ENCODE measurements at places on chromosomes 16 and 17.

DNA sequence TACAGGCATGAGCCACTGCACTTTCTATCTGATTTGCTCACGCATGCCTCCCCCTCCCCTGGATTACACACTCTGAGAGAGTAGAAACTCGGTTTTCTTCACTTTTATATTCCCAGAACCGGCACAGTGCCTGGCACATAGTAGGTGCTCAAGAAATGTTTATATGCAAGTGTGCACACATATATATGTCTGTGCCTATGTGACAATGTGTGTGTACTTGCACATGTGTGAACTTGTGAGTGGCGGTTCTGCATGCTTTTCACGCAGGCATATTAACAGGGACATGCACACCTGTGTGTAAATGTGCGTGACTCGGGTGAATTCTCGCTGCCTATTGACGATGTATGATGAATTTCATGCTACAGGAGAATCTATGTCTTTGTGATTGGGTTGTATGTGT, 22.1 kb upstream of the IL21R start:
- DNase-seq, result no peak

- DNase-seq, result no peak
Measured at GRCh38 chr16:626787-627453, 3.9 kb upstream of the WFIKKN1 start.

DNA sequence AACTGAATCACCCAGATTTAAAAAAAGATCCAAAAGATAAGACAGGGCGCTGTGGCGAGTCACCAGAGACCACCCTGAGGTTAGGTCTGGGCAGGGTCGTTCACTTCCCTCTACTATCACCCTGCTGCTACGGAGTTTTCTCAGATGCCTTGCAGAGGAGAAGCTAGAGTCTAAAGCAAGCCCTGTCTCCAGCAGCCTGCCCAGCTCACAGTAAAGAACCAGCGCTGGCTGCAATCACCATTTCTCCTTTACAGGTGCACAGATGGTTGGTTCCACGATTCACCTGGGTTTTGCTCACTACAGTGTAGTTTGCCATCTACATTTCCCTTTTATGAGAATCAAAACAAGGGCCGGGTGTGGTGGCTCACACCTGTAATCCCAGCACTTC, 71.3 kb downstream of the SRCIN1 start:
- DNase-seq, result no peak

DNA sequence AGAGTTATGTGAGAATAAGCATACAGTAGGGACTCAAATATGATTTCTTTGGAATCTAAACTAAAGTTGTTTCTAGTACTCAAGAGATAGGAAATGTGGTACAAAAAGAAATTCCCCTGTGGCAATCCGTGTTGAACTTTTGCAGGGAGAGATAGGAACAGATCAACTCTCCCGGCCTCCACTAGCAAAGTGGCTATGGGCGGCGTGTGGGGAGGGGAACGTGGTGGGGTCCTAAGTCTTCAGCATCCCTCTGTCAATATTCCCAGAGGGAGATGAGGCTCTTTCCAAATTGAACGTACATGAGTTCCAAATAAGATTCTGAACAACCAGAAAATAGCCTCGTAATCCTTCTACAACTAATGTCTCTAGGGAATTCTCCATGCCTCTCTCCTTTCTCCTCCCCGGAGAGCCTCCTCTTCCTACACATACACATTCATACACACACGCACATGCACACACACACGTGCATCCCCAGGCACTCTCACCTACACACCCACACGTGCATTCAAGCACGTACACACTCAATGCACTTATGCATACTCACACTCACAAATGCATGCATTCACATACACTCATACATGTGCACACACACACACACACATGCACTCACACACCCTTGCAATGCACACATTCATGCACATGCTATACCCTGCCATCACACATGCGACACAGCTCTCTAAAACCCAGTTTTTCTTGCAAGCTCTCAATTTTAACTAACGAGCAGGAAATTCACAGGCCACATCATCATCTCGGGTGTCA, 244.8 kb downstream of the MAF start:
- no peak for DNase-seq

Measured in SW480 (cell line).